NCI-H748 treated with DMSO at 0.1 percent for 48 hours (cell line): ENCODE measurements at places on chromosomes 2 and 18.

GRCh38 chr2:73837847-73838585 is 9.3 kb downstream of the STAMBP start:
- no peak for DNase-seq

DNA sequence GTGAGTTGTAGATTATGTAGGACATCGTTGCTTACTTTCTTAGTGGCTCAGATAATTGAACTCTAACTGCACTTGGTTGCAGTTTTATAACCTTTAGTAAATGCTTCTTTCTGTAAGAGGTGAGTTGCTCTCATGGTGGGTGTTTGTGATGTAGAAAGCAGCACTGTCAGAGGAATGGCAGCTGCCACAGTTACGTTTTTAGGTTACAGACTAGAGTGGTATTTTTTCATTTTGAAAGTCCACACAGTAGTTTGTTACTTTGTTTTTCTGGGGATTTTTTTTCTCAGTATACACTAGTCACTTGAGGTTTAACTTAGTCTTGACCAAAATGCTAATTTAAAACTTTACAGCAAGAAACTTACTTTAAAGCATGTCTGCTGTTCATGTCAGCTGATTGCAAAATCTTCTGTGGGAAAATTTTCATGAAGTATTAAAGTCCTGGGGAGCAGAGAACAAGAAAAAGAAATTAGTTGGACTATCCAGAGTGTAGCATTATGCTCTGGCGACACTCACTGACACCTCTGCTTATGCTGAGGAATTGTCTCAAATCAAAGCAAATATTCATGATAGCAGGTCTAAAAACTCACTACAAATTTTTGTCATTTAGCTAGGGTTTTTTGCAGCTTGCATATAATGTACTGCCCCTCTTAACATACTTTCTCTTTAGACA is 14.8 kb downstream of the AFTPH start:
- no peak for DNase-seq

DNA sequence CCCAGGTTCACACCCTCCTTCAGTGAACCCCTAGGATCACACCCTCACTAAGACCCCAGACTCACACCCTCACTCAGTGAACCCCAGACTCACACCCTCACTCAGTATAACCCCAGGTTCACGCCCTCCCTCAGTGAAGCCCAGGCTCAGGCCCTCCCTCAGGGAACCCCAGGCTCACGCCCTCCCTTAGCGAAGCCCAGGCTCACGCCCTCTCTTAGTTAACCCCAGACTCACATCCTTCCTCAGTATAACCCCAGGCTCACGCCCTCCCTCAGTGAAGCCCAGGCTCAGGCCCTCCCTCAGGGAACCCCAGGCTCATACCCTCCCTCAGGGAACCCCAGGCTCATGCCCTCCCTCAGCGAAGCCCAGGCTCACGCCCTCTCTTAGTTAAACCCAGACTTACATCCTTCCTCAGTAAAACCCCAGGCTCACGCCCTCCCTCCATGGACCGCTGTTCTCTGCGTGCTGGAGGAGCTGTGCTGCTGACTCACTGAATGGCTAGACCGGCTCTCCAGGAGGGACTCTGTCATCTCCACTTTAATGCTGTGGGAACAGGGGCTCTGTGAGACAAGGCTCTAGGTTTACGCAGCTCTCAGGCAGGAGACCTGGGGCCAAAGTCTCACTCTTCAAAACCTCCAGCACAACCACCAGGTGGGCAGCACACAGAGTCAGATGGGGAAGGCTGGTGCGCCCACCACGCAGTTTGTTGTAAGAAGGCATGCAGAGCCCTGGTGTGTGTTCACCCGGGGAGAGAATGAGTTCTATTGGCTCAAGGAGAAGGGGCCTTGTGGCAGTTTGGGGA is 506.9 kb upstream of the MYT1L start:
- no peak for DNase-seq

- DNase-seq: no peak
These were observed 161.0 kb upstream of the TMEM200C start for GRCh38 chr18:6056171-6056910.

- DNase-seq: no peak
These were observed 73.8 kb upstream of the ACAA2 start for GRCh38 chr18:49886891-49887764.

DNA sequence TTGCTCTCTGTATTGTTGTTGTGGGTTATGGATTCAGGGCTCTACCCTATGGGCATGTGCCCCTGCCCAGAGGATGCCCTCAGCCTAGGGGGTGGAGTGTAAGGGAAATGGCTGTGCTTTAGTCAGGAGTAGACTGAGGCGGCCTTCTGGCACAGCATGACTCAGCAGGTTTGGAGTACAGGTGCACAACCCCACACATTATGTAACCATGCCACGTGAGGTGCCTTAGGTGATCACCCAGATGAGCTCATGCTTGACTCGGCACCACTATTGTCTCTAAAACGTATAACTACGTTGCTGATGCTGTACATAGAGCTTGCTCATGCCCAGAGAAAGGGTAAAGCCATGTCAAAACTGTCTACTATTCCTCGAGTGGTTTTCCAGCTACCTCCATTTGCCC is 48.3 kb upstream of the ZC3H15 start:
- DNase-seq: no peak

- DNase-seq: no peak
These were observed 488.4 kb upstream of the PIK3C3 start for GRCh38 chr18:41466436-41467160.

- DNase-seq: no peak
These were observed 55.9 kb downstream of the ZFP36L2 start for GRCh38 chr2:43170405-43171105.

DNA sequence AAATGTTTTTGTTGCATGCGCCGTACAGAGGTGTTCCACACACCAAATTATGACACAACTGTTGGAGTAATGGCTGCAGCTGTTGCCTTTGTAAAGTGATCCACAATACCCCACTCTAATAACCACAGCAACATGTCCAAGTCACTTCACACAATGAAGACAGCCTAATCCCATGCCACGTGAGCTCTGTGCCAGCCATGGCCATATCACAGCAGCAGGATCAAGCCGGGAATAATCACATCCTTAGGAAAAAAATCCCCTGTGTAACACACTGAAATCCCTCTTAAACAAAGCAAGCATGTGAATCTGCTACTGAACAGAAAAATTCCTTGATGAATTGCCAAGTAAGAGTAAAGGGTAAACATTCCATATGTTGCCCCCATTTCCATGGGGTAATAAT is 179.5 kb upstream of the PARD3B start:
- DNase-seq: no peak

- DNase-seq: no peak
These were observed 52.5 kb upstream of the STAM2 start for GRCh38 chr2:152227969-152228592.

DNA sequence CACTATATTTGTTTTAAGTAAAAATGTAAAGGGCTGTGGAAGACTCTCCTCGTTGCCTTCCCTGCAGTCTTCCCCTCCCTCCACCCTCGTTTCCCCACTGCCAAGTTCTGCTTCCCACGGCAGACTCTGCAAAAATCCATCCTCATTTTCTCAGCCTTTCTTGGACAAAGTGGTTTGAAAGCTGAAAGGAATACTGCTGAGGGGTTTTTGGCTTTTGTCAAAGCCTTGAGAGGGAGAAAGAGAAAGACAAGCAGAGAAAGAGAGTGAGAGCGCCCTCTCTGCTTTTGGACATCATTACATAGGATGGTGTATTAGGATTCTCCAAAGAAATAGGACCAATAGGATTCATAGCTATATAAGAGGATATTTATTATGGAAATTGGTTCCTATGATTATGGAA is 455.9 kb upstream of the SOX11 start:
- DNase-seq: no peak

DNA sequence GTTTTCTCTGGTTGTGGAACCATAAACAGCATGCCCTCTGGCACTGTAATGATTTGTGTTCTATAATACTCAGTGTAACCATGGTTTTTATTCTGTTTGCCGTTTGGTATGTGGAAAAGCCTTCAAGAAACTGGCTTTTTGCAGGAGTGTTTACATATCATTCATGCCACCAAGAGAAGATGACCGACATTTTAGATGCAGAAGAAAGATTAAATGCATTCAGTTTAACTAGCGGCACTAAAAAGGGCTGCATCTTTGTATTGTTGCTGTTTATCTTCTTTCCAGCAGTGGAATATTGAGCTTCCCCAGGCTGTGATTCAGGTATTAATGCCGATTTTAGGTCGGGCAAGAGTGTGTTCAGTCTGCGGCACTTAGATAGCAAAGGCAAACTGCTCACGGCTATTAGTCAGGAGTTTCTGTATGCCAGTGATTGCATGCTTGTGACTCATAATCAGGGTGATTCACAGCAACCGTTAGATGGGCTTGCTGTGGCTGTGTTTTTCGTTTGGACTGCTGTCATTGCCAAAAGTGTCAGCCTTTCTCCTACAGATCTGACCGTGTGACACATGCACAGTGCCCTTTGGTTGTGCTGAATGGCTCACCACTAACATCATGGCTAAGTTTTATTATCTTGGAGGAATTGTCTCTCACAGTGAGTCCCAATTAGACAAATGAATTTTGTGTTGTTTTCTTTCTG is 479.7 kb downstream of the PARD3B start:
- no peak for DNase-seq

GRCh38 chr2:81981585-81981984 is 1677.0 kb upstream of the LRRTM1 start:
- peak; percentile 23 for DNase-seq

GRCh38 chr2:43387092-43388062 is 161.0 kb upstream of the ZFP36L2 start:
- DNase-seq: no peak

- peak; percentile 52 for DNase-seq
These were observed 18.3 kb downstream of the MAIP1 start for GRCh38 chr2:199973703-199974102.

DNA sequence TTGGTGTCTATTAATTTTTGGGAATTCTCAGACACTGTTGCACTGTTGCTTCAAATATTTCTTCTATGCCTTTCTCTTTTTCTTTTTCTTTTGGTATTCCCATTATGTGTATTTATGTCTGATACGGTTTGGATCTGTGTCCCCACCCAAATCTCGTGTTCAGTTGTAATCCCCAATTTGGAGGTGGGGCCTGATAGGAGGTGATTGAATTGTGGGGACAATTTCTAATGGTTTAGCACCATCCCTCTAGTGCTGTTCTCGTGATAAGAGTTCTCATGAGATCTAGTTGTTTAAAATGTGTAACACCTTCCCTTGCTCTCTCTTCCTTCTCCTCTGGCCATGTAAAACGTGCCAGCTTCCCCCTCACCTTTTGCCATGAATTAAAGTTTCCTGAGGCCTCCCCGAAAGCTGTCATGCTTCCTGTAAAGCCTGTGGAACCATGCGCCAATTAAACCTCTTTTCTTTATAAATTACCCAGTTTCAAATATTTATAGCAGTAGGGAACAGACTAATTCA is 26.8 kb downstream of the EHBP1 start:
- no peak for DNase-seq

DNA sequence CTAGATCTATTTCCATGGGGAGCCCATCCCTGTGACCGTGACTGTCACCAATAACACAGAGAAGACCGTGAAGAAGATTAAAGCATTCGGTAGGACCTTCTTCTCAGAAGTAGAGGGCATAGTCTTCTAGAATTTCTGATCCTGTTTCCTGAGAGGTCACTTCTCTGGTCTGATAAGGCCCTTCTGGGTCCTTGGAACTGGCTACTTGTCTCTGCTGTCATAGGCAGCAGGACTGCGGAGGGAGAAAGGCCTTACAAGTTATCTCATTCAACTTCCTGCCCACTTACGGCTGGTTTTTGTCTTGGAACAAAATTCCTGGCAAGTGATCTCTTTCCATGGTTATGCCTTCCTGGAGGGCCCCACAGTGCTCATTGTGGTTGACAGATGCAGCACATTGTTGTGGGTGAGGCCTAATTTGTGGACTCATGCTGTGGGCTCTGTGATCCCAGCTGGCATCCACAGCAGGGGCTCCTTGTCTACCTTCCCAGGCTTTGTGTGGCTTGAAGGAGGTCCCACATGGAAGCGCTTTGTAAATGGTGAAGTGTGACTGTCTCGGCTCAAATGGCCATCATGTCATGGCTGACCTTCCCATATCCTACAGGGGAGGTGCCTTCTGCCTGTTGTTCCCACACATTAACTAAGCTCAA is 22.0 kb downstream of the SAG start:
- peak; percentile 19 for DNase-seq

- no peak for DNase-seq
These were observed 3.9 kb upstream of the AGAP1 start for GRCh38 chr2:235489897-235490296.

GRCh38 chr18:33901894-33902512 is 322.7 kb downstream of the NOL4 start:
- no peak for DNase-seq

DNA sequence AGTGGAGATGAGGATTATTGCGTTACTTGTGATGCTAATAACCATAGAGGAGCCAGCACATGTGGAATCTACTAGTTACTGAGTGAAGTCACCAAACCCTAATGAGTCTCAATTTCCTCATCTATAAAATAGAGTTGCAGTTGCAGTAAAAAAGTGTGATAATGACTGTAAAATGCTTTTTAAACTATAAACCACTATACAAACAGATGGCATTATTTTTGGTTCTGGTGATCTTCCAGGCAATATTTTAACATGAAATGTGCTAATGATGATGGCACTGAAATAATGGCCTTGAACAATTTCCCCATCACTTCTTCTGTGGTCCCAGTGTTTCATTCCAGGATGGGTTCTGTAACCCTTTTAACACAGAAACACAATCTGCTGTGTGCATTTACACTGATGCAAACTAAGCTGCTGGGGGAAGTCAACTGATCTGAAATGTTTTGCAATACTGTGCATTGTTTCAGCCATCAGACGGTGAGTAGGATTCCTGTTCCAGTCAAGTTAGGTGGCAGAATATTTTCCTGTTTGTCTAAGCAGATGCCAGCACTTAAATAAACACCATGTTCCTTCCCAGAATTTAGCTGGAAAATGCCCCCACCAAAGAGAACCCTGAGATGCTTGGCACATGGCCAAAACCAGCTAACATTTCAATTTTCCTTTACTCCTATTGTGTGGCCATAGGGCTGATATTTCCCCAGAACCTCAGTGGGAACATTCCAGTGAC is 52.6 kb downstream of the TACR1 start:
- DNase-seq: no peak

DNA sequence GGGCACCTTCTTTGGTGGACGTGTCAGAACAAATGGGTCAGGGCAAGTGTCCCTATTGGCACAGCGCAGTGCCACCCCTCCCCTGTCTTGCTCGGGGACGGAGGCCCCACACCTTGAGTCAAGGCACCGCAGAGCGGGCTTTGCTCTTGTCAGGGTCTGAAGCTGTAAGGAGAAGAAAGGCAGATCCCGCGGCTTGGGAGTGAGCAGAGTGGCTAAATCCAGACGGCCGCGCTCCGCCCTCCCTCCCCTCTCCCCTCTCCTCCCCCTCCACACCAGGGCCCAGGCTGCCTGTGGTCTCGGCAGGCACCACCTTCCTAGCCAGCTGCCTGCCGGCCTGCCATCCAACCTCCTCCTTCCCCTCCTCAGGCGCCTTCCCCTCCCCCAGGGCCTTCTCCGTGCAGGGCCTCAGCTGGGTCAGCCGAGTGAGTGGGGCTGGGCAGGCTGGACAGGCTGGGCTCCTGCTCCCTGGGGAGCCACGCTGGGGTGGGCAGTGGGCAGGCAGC is 25.8 kb downstream of the SPEG start:
- DNase-seq: no peak
